ENCODE measurements at places on chromosomes 3 and 15. TPM values are rescaled to one million over a fixed set of nuclear protein-coding genes. Genes with fewer than 3 reads are reported as not detected.

SCAANT1 gene
- total RNA-seq: not detected

ATP8B4 gene
- total RNA-seq: 141 TPM

SH2D7 gene
- total RNA-seq: not detected

SLC24A5 gene
- total RNA-seq: not detected

GABRR3 gene
- not detected for total RNA-seq

RASGRF1 gene
- total RNA-seq: not detected

CTXN2 gene
- not detected for total RNA-seq

DNAJA4 gene
- total RNA-seq: 6.7 TPM

CILP gene
- 1.1 TPM for total RNA-seq

CLDN11 gene
- not detected for total RNA-seq

GABRB3 gene
- 0.54 TPM for total RNA-seq

TRH gene
- 6.5 TPM for total RNA-seq

RYR3 gene
- total RNA-seq: 5.4 TPM
